Sigmoid colon (tissue), 7 donors: ENCODE measurements at places on chromosomes 5 and 9. TPM values are rescaled to one million over a fixed set of nuclear protein-coding genes. Genes with fewer than 3 reads are reported as not detected.

Gene GNA14
- total RNA-seq = 29.2 TPM

Gene TEX10
- total RNA-seq = 17.1 TPM

Gene LHX3
- not detected for total RNA-seq

Gene TMEM252
- not detected for total RNA-seq

Gene PANK3
- total RNA-seq = 32.6 TPM

Gene CDC25C
- total RNA-seq = not detected

Gene GRXCR2
- not detected for total RNA-seq

DNA sequence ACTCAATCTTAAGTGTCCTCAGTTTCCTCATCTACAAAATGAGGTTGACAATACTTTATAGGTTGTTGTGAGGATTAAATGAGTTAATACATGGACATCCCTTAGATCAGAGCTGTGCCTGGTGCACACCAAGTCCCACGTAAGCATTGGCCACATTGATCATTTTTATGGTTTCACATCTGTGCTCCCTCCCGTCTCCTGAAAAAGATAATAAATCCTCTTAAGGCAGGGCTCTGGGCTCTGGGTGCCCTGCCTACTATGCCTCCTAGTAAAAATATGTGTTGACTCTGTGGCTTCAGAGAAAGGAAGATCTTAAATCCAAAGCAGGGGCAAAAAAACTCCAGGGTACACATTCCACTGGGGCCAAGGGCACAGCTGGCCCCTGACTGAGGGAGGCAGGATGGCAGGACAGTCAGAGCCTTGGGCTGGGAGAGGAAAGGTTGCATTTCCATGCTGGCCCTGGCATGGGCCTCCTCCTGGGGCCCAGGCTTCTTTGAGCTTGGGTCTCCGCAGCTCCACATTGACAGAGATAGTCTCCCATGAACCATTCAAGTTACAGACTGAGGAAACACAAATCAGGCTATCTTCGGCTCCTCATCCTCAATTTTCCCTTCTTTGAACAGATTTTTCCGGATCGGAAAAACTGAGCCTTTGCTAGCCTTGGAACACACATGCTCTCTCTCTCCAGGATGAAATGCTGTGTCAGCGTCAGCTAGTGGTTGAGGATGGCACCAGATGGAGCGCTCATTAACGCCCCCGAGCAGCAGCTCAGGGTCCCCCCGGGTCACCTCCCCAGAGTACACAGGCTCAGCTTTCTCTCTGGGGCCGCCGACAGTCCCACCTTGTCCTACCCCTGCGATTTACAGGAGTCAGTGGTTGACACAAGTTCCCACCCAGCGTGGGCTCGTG, 22.4 kb upstream of the KIF12 start:
- H3K4me1 ChIP-seq = no peaks in the 10 kb centered on the region
- H3K4me3 ChIP-seq = no peak overlapping the region
- no peak overlapping the region for H3K27ac ChIP-seq
- no peaks in the 10 kb centered on the region for H3K36me3 ChIP-seq

DNA sequence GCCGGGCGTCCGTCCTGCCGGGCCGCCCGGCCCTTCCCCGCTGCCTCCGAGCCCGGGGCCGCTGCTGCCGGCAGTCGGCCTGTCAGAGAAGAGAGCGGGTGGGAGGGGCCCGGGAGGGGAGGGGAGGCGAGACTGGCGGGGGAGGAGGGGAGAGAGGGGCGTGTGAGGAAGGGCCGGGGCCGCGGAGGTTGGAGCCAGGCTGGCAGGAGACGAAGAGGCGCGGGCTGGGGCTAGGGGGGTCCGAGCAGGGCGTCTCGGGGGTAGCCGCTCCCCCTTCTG, 570 bp downstream of the CREBRF start:
- H3K27me3 ChIP-seq = no peaks in the 10 kb centered on the region
- no peaks in the 10 kb centered on the region for H3K36me3 ChIP-seq

DNA sequence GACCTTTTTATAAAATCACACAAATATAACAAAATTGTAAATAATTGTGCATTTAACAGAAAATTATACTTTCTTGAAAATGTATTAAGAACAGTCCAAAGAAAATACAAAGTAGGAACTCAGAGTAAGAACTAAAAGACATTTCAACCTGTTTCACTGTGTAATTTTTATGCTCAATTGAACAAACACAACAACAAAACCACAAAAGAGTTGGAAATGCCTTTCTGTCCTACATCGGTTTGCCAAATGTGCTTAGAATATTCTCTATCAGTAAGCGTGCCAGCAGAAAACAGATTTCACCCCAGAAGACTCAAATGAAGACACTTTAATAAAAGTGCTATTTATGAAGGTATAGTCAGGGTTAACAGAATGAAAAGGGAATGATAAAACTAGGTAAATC, 592.1 kb downstream of the PRELID2 start:
- peaks cover 17% of the 10 kb centered on the region for H3K4me1 ChIP-seq
- H3K27me3 ChIP-seq = no peaks in the 10 kb centered on the region
- no peak overlapping the region for H3K27ac ChIP-seq
- DNase-seq = no peak
- no peaks in the 10 kb centered on the region for H3K36me3 ChIP-seq
- H3K4me3 ChIP-seq = no peak overlapping the region

GRCh38 chr5:154486427-154486866, 8.4 kb upstream of the HAND1 start:
- H3K4me3 ChIP-seq = no peak overlapping the region
- DNase-seq = peak; percentile 90
- H3K27me3 ChIP-seq = peaks cover 41% of the 10 kb centered on the region
- H3K36me3 ChIP-seq = no peaks in the 10 kb centered on the region
- peak overlapping the region; percentile 94 for H3K27ac ChIP-seq

- H3K4me3 ChIP-seq = no peak overlapping the region
- no peaks in the 10 kb centered on the region for H3K27me3 ChIP-seq
- DNase-seq = no peak
- H3K36me3 ChIP-seq = no peaks in the 10 kb centered on the region
These were observed 4.9 kb upstream of the SHB start for GRCh38 chr9:38073882-38074281.

DNA sequence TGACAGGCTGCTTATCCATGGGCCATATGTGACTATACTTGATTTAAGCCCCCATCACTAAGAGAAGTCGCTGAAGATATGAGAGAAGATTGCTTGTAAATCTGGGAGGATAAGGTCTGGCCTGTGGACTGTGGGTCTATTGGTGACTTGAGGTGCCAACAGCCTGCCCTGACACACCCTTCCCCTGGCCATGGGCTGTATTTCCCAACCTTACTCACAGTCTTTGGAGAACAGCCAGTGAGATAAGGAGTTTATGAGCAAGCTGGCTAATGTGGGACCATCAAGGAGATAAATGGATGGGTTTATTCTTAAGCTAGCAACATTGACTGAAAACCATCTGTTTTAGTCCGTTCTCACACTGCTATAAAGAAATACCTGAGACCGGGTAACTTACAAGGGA, 231.3 kb downstream of the ZSWIM6 start:
- no peaks in the 10 kb centered on the region for H3K4me1 ChIP-seq
- no peak for DNase-seq
- H3K27me3 ChIP-seq = no peaks in the 10 kb centered on the region
- H3K36me3 ChIP-seq = no peaks in the 10 kb centered on the region
- no peak overlapping the region for H3K27ac ChIP-seq
- H3K4me3 ChIP-seq = no peak overlapping the region

GRCh38 chr5:52255308-52255707, 532.4 kb upstream of the ITGA1 start:
- no peaks in the 10 kb centered on the region for H3K4me1 ChIP-seq
- H3K36me3 ChIP-seq = no peaks in the 10 kb centered on the region
- H3K27me3 ChIP-seq = no peaks in the 10 kb centered on the region
- no peak overlapping the region for H3K27ac ChIP-seq
- no peak overlapping the region for H3K4me3 ChIP-seq

DNA sequence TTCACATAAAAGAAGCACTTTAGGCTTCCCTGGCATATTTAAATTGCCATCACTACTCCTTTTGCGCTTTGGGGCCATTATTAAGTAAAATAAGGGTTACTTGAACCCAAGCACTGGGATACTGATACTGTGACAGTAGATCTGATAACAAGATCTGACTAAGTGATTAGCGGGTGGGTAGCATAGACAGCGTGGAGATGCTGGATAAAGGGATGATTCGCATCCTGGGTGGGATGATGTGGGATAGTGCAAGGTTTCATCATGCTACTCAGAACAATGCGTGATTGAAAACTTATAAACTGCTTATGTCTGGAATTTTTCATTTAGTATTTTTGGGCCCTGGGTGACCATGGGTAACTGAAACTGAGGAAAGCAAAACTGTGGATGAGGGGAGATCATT, 75.1 kb downstream of the PTTG1 start:
- H3K36me3 ChIP-seq = no peaks in the 10 kb centered on the region
- H3K27me3 ChIP-seq = peaks cover 3% of the 10 kb centered on the region
- no peak for DNase-seq
- no peak overlapping the region for H3K4me3 ChIP-seq
- no peak overlapping the region for H3K27ac ChIP-seq

- H3K4me3 ChIP-seq = no peak overlapping the region
- no peak overlapping the region for H3K27ac ChIP-seq
- no peaks in the 10 kb centered on the region for H3K36me3 ChIP-seq
- DNase-seq = no peak
- H3K4me1 ChIP-seq = no peaks in the 10 kb centered on the region
These were observed 90.9 kb upstream of the COX7C start for GRCh38 chr5:86526811-86527348.

DNA sequence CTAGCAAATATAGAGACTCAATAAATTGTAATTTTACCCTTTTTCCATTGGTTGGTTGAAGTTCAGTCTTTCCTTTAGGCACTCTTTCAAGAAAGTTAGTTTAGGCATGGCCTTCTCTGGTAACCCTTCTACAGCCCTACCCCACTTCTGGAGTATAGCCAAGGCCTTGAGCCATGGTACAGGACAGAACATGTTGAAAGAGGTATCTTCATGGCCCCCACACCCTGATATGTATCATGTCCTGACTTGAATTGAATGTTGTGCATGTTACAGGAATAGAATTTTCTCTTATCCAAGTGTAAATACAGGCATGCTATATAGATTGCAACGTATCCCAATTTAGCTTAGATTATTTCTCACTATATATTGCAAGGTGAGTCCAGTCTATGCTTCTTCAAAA, 175.6 kb downstream of the CD180 start:
- no peak overlapping the region for H3K27ac ChIP-seq
- H3K36me3 ChIP-seq = no peaks in the 10 kb centered on the region

- H3K4me3 ChIP-seq = no peak overlapping the region
- H3K4me1 ChIP-seq = no peaks in the 10 kb centered on the region
- no peak for DNase-seq
- no peaks in the 10 kb centered on the region for H3K27me3 ChIP-seq
- no peaks in the 10 kb centered on the region for H3K36me3 ChIP-seq
These were observed 42.3 kb upstream of the DAPK1 start for GRCh38 chr9:87455407-87455806.

GRCh38 chr5:553874-554273, 29.6 kb upstream of the SLC9A3 start:
- no peak for DNase-seq
- no peaks in the 10 kb centered on the region for H3K36me3 ChIP-seq
- no peaks in the 10 kb centered on the region for H3K4me1 ChIP-seq

DNA sequence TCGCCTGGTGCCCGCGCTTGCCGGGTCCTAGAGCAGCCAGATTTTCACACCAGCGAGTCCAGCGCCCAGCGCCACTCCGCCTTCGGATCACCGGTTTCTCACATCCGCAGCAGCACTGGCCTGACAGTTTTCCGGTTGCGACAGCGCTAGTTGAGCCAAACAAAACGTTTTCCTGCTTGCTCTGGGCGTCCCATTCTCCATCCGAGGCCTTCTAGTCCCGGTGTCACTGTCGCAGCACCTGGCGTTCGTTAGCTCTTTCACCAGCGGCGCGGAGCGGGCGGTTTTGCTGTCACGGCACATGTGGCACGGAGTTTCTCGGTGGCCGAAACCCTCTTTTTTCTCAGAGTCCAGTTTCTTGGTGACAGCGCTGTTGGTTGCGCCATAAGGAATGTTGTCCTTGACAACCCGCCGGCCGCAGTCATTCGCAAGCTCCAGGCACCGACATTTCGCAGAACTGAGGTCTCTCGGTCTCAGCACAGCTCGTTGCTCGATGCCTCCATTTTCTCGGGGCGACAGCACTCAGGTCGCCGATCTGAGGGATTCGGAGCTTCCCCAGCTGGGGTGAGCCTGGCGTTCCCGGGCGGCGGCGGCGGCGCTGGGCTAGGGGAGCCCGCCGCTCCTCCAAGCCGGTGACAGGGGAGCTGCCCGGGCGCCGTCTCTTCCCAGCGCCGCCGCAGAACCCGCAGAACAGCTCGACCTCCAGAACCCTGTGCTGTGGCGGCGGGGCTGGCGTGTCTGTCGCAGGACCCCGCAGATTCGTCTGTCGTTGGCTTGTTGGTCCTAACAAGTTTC, 47.8 kb downstream of the ANXA2R start:
- H3K27me3 ChIP-seq = peaks cover 95% of the 10 kb centered on the region
- peak overlapping the region; percentile 88 for H3K27ac ChIP-seq
- H3K36me3 ChIP-seq = no peaks in the 10 kb centered on the region
- peaks cover 19% of the 10 kb centered on the region for H3K4me1 ChIP-seq

DNA sequence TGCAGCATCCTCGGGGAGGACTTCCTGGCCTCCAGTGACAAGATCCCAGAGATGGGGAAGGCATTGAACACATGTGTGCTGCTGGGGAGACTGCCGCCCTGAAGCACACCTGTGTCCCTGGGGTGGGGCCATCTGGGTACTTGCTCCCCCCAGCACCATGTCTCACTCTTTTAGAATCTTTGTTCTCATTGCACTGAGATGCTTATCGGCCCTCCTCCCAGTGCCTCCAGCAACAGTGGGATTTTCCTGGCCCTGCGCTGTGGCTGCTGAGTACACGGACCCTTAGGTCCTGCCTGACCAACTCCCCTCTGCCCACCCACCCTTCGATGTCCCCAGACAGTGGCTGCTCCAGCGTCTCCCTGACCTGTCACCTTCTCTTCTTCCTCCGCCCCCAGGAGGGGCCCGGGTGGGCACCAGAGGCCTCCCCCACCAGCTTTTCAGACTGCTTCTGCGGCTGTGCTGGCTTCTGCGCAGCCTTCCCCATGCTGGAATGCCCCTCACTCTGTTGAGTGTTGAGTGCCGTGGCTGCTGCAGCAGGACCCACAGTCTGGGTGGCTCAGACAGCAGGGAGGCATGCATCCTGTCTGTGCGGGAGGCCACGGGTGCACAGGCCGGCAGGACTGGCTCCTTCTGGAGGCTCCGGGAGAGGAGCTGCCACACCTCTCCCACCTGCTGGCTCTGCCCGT, 145.9 kb upstream of the IRX2 start:
- H3K4me1 ChIP-seq = no peaks in the 10 kb centered on the region
- DNase-seq = no peak
- no peaks in the 10 kb centered on the region for H3K36me3 ChIP-seq
- no peak overlapping the region for H3K27ac ChIP-seq

GRCh38 chr5:174675916-174676315, 48.5 kb upstream of the MSX2 start:
- DNase-seq = no peak
- H3K4me3 ChIP-seq = no peak overlapping the region
- H3K36me3 ChIP-seq = no peaks in the 10 kb centered on the region
- H3K27me3 ChIP-seq = no peaks in the 10 kb centered on the region
- no peak overlapping the region for H3K27ac ChIP-seq

GRCh38 chr9:112586599-112587155, 100.0 kb downstream of the KIAA1958 start:
- H3K27me3 ChIP-seq = no peaks in the 10 kb centered on the region
- no peaks in the 10 kb centered on the region for H3K4me1 ChIP-seq
- H3K27ac ChIP-seq = no peak overlapping the region
- no peak overlapping the region for H3K4me3 ChIP-seq

- no peaks in the 10 kb centered on the region for H3K4me1 ChIP-seq
- no peak overlapping the region for H3K4me3 ChIP-seq
- DNase-seq = no peak
These were observed 27.1 kb downstream of the ERAP1 start for GRCh38 chr5:96780626-96781025.
